Activated T-helper 1 cell treated with anti-CD3 and anti-CD28 coated beads, Interleukin-2, amount 50 U/mL, for 16 hours (primary cell): ENCODE measurements at places on chromosomes 2 and 18.

DNA sequence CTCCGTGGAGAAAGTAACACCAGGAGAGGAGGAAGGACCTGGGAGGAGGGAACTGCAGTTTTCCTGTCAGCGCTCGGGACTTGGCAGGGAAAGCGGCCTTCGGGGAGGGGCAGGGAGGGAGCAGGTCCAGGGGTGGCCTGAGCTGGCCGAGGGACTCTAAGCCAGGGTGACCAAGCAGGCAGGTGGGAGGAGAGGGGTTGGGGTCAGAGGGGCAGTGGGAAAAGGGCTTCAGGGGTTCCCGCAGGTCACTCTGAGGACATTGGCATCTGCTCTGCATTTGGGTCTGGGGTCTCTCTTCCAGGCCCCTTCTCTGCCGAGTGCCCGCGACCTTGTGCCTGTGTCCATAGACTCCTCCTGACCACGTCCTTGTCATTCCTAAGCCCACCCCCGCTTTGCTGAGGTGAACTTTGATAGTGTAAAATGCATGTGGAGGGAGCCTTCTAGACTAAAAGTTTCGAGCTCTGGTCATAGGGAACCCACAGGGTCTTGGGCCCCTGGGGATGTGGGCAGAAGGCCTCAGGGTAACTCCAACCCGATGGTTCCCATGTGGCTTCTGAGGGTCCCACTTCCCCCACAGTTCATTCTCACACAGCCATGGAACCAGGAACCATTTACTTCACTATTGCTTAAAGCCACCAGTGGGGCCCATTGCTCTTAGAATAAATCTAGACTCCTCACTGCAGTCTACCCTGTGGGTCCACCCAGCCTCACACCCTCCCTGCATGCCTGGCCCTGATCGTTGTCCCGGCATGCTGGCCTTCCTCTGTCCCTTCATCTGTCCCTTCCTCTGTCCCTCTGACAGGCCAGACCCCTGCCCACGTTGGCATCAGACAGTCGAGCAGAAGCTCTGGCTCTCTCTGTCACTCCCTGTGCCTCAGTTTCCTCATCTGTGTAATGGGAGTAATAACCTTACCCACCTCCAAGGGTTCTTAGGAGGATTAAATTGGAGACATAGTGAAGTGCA lies 229.2 kb downstream of the SEPTIN10 start:
- DNase-seq, result no peak

DNA sequence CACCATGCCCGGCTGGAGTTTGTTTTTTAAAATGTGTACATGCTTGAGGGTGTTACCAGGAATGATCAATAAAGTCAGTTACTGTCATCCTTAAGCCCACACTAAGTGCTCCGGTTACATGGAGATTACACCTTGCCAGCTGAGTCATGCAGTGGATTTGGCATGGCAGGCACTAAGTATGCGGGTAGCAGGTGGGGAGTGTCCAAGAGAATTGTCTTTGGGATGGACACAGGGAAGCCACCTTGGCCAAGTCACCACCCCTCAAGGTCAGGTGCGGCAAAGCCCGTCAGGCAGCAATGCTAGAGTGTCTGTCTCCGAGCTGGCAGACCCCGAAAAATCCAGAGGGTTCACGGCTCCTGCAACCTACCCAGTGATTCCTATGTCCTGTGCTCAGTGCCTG lies 54.8 kb downstream of the GBX2 start:
- no peak for DNase-seq

DNA sequence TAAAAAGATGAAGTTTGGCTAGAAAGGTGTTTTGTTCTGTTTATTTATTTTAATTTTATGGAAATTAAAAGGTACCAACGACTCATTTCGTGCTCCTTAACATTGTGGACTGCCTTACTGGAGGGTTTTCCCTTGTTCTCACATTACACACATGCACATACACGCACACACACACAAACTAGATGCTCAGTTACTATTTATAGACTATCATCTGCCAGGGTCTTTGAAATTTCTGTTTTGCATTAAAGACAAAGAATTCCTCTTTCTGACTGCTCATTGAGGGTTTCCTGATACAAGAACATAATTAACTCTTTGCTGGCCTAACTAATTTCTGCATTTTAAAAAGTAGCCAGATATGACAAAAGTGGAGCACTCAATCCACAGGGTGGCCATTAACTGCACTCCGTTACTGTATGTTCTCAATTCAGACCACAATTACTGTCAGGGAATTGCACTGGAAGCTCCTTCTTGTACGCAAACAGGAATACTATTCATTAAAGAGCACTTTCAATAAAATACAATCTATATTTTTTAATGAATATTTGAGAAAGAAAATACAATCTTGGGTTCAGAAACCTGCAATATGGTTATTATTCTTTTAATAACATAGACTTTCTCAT lies 366.9 kb upstream of the GALNT5 start:
- no peak for DNase-seq

- DNase-seq, result no peak
Measured at GRCh38 chr2:168056242-168056787, 191.1 kb downstream of the STK39 start.

DNA sequence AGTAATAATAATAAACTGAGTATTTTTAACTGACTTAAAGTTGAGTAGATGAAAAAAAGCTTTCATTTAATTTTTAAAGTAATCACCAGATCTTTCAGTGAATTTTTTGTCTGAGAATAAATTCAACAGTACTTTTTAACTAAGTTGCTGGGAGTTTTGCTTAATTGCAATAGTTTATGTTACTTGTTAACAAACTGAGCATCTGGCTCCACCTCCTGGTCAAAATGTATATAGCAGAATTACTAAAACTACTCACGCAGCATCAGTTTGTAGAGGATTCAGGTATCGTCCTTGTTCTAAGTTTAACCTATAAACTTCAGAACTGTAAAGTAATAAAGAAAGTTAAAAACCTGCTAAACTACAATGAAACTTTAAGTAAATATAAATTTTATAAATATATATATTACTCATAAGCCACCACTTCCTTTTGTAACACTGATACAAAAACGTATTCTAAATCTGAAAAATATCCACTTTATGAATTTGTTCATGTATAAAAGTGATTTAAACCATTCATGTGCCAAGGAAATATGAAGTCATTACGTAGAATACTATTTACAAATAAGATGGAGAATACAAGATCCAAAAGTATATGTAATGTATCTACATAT lies 21.3 kb downstream of the NOL10 start:
- no peak for DNase-seq
